ENCODE measurements at places on chromosomes 2 and 18.

GRCh38 chr2:7709907-7710306 is 792.7 kb downstream of the RNF144A start:
- no peak for DNase-seq

GRCh38 chr2:74947703-74948102 is 10.7 kb upstream of the POLE4 start:
- no peak for DNase-seq

- no peak for DNase-seq
Measured at GRCh38 chr2:225998653-225999052, 599.1 kb downstream of the NYAP2 start.

- DNase-seq, result no peak
Measured at GRCh38 chr2:96121414-96121813, 5.0 kb upstream of the ADRA2B start.

- DNase-seq, result no peak
Measured at GRCh38 chr2:63875131-63875527, 33.4 kb downstream of the UGP2 start.

GRCh38 chr2:186653511-186653910 is 40.3 kb upstream of the FAM171B start:
- DNase-seq, result no peak

Data from MV-4-11 (cell line).